Stimulated activated CD4-positive, alpha-beta T cell treated with anti-CD3 and anti-CD28 coated beads, TNF-alpha, amount 100 ng/mL, for 1 hour (primary cell): ENCODE measurements at places on chromosomes 5 and 9.

- DNase-seq, result no peak
Observed at GRCh38 chr5:173317852-173318251, 10.4 kb downstream of the STC2 start.

GRCh38 chr5:10235350-10235749 is 14.3 kb downstream of the ATPSCKMT start:
- no peak for DNase-seq

- no peak for DNase-seq
Observed at GRCh38 chr5:176440927-176441706, 7.1 kb upstream of the FAF2 start.

GRCh38 chr5:62043289-62044280 is 262.4 kb upstream of the KIF2A start:
- DNase-seq, result no peak

GRCh38 chr5:33310451-33310850 is 130.3 kb upstream of the TARS1 start:
- no peak for DNase-seq

DNA sequence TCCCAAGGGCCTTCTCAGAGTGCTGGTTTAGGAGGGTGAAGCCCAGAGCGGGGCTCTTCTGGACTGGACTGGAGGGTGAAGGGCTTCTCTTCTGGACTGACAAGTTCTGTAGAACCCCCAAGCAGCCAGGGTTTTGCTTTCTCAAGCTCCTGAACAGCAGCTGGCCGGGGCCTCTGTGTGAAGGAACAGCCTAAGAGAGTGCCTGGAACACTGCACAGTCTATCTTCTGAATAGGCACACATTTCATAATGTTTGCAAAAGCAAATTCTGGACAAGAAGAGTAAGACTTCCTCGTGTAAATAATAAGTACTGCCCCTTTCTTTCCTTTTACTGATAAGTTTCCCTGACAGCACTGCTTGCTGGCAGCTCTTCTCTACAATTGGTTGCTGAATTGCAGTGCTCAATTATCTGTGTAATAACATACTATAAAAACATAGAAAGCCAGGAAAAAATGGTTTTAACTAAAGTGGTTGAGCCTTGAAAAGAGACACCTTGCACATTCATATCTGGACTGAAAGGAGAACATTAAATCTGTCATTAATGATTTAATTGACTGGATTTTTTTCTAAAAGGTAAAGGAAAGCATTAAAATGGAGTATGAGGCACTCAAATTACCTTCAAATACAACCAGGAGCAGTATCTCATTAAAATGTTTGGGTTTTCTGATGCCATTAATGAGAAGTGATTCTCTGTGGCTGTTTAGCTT is 20.5 kb downstream of the MAST4 start:
- DNase-seq, result no peak

DNA sequence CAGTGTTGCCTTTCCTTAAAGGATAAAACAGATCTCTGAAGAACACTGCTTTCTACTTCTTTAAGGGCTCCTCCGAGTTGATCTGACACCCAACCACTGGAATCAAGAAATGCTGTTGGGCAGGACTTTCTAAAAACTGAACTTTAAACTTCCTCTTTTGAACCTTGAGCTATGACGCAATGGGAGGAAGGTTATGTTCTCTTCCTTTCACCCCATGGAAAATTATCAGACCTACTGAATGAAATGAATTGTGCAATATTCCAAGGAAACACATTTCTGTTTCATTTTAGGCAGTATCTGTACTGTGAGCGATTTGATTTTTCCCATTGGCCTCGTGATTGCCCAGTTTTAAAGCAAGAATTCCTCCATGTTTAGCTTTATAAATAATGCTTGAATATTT is 206.0 kb upstream of the PRR16 start:
- DNase-seq, result no peak

DNA sequence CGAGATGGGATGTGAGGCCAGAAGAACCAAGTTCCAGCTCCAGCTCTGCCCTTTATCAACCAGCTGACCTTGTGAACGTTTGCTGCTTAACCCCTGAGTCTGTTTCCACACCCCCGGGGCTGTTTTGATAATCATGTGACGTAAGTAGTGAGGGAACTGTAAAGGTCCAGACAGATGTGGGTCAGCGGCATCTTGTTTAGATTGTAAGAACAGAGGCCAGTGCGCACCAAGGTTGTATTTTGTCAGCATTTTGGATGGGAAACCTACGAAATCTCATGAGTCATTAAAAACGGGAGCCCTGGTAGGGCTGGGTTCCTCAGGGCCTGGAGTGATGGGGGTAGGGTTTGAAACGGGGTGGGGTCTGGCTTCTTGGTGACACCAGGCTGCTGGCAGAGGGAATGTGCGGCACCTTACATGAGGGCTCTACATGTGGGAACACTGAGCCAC is 13.8 kb upstream of the COL15A1 start:
- DNase-seq, result no peak

DNA sequence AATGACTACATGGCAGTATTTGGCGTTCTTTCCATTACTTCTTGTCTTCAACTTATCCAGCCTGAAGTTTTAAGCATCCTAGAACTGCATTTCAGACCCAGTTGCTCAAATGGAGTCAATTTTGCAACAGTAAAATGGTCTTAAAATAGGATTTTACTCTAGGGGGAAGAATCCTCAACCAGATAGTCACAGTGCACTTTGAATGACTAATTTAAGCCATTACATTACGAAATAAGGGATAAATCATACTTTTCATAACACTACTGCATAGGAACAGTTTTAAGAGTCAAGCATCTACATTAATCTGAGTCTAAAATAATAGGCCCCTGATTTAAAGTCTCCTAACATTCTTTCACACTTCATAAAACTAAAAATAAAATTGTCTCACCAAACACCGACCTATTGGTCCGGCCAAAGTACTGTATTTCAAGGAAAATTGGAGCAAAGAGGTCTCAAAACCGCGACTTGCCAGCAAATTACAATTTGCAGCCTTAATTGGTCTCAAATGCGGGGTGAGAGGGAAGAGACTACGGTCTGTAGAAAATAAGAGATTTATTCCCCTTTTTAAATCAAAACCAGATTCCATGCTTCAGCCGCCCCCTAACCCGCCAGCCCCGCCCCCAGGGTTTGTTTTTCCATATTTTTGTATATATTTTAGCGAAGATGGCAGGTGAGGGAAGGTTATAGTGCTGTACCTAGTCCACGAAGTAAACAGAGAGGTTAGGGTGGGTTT is 1.2 kb upstream of the SMARCA2 start:
- DNase-seq, result no peak

DNA sequence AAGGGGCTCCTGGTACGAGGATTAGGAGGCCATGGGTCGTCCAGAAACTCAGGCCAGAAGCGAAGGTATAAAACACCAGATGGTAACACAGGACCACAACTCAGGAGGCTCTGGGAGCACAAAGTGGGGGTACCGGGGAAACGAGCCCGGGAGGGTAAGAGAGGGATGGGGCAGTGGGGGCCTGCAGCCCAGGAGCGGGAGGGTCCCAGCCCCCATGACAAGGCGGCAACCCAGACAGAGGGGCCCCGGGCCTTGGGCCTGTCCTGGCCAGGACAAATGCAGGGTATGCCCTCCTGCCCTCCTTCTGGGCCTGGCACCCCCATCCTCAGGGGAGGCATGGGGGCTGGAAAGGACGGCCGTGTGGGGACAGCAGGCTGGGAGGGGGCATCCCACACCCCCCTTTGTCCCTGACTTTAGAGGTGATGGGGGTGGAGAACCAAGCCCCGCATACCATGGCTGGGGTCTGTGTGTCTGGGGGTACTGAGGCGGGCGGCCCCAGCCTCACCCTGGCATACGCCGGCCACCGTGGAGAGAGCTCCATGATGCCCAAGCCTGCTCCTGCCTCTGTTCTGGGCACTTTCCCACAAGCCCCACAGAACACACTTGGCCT is 47.0 kb upstream of the EXOC3 start:
- DNase-seq, result no peak
